Natural killer cell treated with Interleukin-12 subunit alpha and Interleukin-12 subunit beta and Interleukin-15 and Interleukin-18, amount 100 ng/mL, for 72 hours (primary cell): ENCODE measurements at places on chromosomes 3 and 15. TPM values are rescaled to one million over a fixed set of nuclear protein-coding genes. Genes with fewer than 3 reads are reported as not detected.
A peak's percentile ranks its signal among the peaks of the same experiment; 100 is the strongest.

SLC22A13 gene
- total RNA-seq, result 1.8 TPM

GRCh38 chr15:94655249-94655880 lies 424.0 kb downstream of the MCTP2 start:
- no peak overlapping the region for H3K27ac ChIP-seq
- H3K4me1 ChIP-seq, result no peaks in the 10 kb centered on the region
- DNase-seq, result no peak
- peaks cover 51% of the 10 kb centered on the region for H3K27me3 ChIP-seq
- H3K4me3 ChIP-seq, result no peak overlapping the region

DNA sequence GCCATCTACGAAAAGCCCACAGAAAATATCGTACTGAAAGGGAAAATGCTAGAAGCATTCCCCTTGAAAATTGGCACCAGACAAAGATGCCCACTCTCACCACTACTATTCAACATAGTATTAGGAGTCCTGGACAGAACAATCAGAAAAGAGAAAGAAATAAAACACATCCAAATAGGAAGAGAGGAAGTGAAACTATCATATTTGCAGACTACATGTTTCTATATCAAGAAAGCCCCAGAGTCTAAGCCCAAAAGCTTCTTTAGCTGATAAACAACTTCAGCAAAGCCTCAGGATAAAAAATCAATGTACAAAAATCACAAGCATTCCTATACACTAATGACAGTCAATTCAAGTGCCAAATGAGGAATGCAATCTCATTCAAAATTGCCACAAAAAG lies 15.6 kb downstream of the OR5K3 start:
- peaks cover 2% of the 10 kb centered on the region for H3K27me3 ChIP-seq
- H3K4me3 ChIP-seq, result no peak overlapping the region
- peaks cover 46% of the 10 kb centered on the region for H3K36me3 ChIP-seq

DNA sequence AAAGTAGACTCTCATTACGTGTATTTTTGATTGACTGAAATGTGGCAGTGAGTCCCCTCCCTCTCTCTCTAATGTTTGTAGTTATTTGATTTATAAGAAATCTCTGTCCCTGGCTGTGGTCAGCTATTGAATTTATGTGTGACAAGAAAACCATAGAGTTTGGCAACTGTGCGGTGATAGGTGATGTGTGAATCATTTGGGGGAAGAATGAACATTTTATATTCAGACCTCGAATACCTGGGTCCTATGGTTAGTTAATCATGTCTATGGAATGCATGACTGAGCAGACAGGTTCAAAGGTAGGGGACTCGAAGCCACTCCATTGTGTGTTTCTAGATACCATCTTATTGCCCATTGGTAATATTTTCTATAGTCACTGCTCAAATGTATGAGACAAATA lies 712.1 kb downstream of the MECOM start:
- no peak overlapping the region for H3K27ac ChIP-seq
- no peaks in the 10 kb centered on the region for H3K4me1 ChIP-seq
- H3K4me3 ChIP-seq, result no peak overlapping the region

DNA sequence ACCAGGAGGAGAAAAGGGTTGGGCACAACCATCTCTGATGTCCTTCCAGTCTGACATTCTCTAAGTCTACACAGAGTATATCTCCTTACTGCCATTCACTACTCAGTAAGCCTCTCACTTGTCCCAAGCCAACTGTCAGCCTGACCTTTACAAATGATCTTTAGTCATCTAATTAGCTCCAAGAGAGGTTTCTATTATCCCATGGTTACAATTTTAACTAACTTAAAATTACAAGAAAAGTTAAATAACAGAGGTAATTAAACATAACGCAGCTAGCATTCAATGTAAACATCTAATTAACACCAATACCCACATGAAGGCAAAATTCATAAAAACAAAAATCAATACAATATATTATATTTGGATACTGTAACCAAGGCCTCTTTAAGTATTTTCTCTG lies 126.9 kb downstream of the LSAMP start:
- H3K36me3 ChIP-seq, result peaks cover 9% of the 10 kb centered on the region
- H3K27me3 ChIP-seq, result no peaks in the 10 kb centered on the region
- H3K4me1 ChIP-seq, result no peaks in the 10 kb centered on the region
- no peak overlapping the region for H3K4me3 ChIP-seq

DNA sequence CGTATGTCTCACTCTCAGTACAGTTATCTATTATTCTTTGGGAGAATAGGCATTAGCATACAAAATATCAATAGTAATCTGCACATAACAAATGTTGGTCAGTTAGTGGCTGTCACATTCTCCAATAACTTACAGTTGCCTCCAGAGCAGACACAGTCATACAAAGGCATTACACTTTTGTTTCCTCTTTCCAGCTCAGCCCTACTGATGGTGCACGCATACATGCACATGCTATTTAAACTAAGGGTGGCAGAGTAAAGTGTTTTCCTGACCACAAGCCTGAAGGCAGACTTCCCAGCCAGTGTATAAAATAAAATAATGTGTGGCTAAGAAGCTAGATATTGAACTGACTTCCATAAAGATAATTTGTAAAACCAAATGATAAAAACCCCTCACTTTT lies 47.6 kb downstream of the PHLDB2 start:
- no peak overlapping the region for H3K27ac ChIP-seq
- H3K4me1 ChIP-seq, result peaks cover 22% of the 10 kb centered on the region
- no peaks in the 10 kb centered on the region for H3K36me3 ChIP-seq
- DNase-seq, result no peak
- no peaks in the 10 kb centered on the region for H3K27me3 ChIP-seq
- no peak overlapping the region for H3K4me3 ChIP-seq

DNA sequence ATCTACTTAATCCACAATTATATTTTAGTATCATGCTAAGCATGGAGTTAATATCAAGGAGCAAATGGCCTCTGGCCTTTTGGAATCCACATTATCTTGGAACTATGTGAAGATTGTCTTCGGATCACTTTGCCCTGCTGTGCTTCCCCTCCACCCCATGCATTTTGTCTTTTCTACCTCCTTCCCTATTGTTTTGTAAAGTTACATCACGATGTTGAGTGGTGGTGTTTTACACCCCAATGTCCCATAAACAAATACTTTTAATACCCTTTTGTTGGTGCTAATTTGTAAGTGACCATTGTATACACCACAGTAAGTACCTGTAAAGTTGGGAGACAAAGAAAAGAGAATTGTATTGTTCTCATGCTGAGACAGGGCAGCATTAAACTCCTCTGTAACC lies 258.4 kb upstream of the ZNF717 start:
- H3K36me3 ChIP-seq, result peaks cover 5% of the 10 kb centered on the region
- H3K27me3 ChIP-seq, result no peaks in the 10 kb centered on the region
- DNase-seq, result no peak

NMD3 gene
- 66.8 TPM for total RNA-seq

DNA sequence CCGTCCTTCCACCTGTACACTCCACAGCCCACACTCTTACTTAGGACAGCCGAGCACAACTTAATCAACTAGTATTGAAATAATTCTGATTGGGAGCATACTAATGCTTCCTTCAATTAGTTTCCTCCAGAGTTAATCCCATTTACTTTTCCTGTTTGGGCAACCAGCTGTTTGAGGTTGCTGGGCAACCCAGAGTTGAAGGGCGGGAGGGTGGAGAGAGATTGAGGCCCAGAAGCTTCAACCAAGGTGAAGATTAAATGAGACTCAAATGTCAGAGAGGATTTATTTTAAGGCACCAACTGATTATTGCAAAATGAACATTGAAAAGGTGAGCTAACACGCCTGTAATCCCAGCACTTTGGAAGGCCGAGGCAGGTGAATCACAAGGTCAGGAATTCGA lies 428.5 kb upstream of the SEMA6D start:
- H3K27ac ChIP-seq, result no peak overlapping the region
- DNase-seq, result no peak
- no peak overlapping the region for H3K4me3 ChIP-seq
- H3K27me3 ChIP-seq, result no peaks in the 10 kb centered on the region
- no peaks in the 10 kb centered on the region for H3K36me3 ChIP-seq

DNA sequence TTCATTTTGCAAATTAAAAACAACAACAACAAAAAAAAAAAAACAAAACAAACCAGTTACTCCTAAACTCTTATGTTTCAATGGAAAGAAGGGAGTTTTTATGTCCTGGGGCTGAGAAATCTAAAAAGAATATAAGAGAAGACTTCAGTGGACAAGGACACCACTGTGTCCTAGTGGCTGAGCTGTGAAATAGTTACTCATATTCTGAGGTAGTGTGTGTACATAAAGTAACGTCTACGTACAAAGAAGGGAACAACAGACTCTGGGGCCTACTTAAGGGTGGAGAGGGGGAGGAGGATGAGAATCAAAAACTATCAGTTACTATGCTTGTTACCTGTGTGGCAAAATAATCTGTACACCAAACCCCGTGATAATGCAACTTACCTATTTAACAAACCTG lies 6.0 kb upstream of the TP53BP1 start:
- H3K27ac ChIP-seq, result no peak overlapping the region
- H3K27me3 ChIP-seq, result no peaks in the 10 kb centered on the region
- no peaks in the 10 kb centered on the region for H3K4me1 ChIP-seq
- H3K36me3 ChIP-seq, result no peaks in the 10 kb centered on the region
- H3K4me3 ChIP-seq, result no peak overlapping the region

GRCh38 chr3:193673845-193674244 lies 80.8 kb downstream of the OPA1 start:
- H3K4me1 ChIP-seq, result no peaks in the 10 kb centered on the region
- no peak overlapping the region for H3K4me3 ChIP-seq
- no peak for DNase-seq

GRCh38 chr15:31257286-31257685 lies 69.3 kb upstream of the KLF13 start:
- H3K4me1 ChIP-seq, result peaks cover 56% of the 10 kb centered on the region
- H3K36me3 ChIP-seq, result no peaks in the 10 kb centered on the region
- no peak for DNase-seq
- H3K27ac ChIP-seq, result peak overlapping the region; percentile 81
- H3K4me3 ChIP-seq, result peak overlapping the region; percentile 54

DNA sequence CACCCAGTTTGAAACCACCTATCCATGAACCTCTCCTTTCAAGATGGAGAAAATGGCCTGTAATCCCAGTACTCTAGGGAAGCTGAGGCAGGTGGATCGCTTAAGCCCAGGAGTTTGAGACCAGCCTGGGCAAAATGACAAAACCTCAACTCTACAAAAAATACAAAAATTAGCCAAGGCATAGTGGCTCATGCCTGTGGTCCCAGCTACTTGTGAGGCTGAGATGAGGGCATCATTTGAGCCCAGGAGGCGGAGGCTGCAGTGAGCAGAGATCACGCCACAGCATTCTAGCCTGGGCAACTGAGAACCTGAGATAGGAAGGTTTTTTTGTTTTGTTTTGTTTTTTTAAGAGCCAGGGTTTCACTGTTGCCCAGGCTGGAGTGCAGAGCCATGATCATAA lies 5.4 kb downstream of the TKT start:
- H3K36me3 ChIP-seq, result no peaks in the 10 kb centered on the region
- peaks cover 37% of the 10 kb centered on the region for H3K4me1 ChIP-seq

DNA sequence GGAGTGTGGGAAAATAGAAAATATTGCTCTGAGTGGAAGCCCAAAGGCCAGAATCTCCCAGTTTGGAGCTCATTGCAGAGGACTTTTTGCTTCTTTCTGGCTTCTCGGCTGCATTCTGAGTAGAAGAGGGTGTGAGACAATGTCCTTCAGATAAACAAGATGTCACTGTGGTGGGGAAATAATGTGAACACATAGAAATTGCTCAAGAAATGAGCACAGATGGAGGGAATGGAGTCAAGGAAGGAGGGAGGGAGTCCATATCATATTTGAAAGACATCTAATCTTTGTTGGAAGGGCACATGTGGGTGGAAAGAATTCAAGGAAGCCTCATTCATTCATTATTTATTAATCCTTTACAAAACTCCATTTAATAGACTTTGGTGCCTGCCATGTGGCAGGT lies 145.3 kb downstream of the FAM43A start:
- peaks cover 3% of the 10 kb centered on the region for H3K4me1 ChIP-seq
- H3K4me3 ChIP-seq, result no peak overlapping the region
- no peak for DNase-seq
- peak overlapping the region; percentile 15 for H3K27ac ChIP-seq
- H3K36me3 ChIP-seq, result no peaks in the 10 kb centered on the region

DNA sequence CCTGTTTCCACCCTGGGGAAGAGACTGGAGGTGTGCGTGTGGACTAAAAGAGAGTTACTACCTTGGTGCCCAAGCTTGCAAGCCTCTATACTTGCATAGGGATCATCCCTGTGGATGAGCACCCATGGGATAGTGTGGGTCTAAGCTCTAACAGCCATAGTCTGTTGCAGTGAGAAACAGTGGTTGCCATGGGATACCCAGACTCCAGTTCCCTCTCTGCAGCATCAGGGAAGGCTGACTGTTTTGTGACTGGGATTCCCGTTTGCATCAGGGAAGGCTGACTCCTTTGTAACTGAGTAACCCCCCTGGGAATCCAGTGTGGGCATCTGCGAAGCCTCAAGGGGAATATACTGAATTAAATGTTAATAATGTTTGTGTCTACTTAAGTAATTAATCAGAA lies 196.1 kb downstream of the ZNF621 start:
- no peaks in the 10 kb centered on the region for H3K4me1 ChIP-seq
- no peak overlapping the region for H3K4me3 ChIP-seq
- H3K27ac ChIP-seq, result no peak overlapping the region
- H3K36me3 ChIP-seq, result no peaks in the 10 kb centered on the region
- H3K27me3 ChIP-seq, result peaks cover 13% of the 10 kb centered on the region

- no peak for DNase-seq
- no peaks in the 10 kb centered on the region for H3K36me3 ChIP-seq
- no peak overlapping the region for H3K27ac ChIP-seq
- peaks cover 8% of the 10 kb centered on the region for H3K4me1 ChIP-seq
Measured at GRCh38 chr3:137035631-137036030, 77.8 kb downstream of the IL20RB start.

HHLA2 gene
- total RNA-seq, result not detected

DNA sequence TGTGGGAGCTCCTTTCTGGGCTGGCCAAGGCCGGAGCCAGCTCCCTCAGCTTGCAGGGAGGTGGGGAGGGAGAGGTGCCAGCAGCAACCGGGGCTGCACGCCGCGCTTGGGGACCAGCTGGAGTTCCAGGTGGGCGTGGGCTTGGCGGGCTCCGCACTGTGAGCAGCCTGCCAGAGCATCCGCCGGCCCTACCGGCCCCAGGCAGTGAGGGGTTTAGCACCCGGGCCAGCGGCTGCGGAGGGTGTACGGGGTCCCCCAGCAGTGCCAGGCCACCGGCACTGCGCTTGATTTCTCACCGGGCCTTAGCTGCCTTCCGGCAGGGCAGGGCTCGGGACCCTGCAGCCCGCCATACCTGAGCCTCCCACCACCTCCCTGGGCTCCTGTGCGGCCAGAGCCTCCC lies 651.0 kb upstream of the ARPP21 start:
- H3K4me1 ChIP-seq, result no peaks in the 10 kb centered on the region
- no peaks in the 10 kb centered on the region for H3K27me3 ChIP-seq
- no peaks in the 10 kb centered on the region for H3K36me3 ChIP-seq
- H3K4me3 ChIP-seq, result no peak overlapping the region
- peak; percentile 57 for DNase-seq

- no peak overlapping the region for H3K27ac ChIP-seq
- H3K4me3 ChIP-seq, result no peak overlapping the region
- no peak for DNase-seq
Measured at GRCh38 chr3:106288781-106289180, 420.0 kb upstream of the CBLB start.

ZNF385D gene
- not detected for total RNA-seq
